ENCODE measurements at places on chromosomes 2 and 18.
A peak's percentile ranks its signal among the peaks of the same experiment; 100 is the strongest.

DNA sequence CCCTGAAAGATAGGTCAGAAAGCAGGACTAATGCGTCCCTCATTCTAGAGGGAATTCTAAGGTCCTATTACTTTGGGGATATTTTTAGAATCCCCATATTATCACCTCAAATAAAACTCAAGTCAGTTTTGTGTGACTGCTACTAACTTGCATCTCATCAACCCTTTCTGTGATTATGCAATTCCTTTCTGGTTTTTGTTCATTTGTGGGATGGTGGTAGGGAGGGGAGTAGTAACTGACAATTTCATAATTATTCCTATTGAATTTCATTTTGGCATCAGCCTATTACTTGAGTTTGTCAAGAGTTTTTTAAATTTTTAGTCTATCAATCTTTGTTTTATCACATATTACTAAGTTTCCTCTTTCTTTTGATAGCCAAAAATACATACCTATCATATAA is 28.4 kb upstream of the TANK start:
- peak; percentile 55 for DNase-seq

DNA sequence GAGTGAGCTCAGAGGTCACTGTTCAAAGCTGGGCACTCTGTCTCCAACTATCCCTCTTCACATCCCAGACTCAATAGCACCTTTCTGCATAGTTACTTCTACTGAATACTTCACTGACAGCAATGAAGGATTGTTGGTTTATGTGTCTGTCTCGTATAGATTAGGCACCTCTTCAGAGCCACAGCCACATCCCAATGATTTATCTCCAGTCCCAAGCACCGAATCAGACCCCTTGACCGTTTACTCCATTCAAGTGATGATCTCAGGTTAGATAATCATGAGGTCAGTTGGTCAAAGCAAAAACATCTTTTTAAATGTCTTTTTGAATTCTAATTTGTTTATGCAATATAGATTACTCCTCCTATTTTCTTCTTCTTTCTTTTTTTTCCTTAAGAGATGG is 14.7 kb downstream of the NEDD4L start:
- no peak for DNase-seq

- DNase-seq = no peak
Measured at GRCh38 chr18:65365245-65365980, 385.4 kb upstream of the CDH7 start.

DNA sequence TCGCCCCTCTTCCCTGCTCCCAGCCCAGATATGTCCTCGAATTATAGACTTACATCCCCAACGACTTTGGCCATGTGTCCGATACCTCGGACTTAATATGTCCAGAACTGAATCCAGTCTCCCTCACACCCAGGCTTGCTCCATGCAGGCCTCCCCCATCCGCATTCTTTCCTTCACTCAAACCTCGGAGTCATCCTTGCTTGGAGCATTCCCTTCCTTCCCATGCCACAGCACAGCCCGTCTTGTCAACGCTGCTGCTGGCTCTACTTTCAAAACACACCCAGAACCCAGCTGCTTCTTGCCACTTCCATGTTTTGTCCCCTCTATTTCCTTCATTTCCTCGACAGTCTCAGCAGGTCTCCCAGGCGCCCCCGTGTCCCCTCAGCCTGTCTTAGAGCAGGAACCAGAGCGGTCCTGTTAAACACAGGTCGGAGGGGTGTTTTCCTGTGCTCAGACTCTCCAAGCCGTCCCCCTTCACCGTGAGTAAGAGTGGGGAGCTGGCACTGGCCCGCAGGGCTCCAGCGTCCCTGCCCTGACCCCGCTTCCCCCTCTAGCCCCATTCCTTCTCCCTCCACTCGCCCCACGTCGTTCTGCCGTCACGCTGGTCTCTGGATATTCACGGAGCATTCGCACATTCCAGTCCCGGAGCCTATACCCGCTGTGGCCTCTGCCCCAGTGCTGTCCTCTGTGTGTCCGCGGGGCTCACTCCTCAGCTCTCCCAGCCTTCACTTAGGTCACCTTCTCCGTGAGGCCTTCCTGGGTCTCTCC is 54.4 kb downstream of the VAPA start:
- DNase-seq = no peak
